Right cardiac atrium (tissue), 5 donors: ENCODE measurements at places on chromosomes 1 and 21.

DNA sequence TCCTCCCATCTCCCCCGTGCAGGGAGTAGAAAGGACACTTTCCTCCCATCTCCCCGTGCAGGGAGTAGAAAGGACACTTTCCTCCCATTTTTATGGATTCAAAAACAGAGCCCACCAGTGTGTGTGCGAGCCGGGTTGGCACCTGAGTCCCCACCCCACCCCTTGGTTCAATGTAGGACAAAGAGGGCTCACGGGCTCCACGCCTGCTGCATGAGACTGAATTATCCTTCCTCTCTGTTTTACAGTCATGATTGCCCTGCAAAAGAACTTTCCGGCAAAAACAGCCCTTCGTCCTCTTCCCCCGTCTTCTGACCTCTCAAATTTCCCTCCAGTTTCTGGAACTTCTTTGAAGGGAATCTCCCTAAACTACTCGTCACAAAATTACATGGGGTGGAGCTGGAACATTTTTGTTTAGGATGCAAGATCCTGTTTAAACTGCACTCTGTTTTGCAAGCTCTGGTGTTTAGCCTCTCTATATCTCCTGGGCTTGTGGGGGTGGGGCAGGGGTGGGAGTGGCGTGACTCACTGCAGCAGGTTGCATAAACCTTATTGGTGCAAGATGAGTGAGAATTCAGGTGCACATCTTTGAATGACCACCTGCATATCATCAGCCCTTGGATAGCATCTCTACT lies 99.8 kb downstream of the PSMG1 start:
- no peak for DNase-seq

DNA sequence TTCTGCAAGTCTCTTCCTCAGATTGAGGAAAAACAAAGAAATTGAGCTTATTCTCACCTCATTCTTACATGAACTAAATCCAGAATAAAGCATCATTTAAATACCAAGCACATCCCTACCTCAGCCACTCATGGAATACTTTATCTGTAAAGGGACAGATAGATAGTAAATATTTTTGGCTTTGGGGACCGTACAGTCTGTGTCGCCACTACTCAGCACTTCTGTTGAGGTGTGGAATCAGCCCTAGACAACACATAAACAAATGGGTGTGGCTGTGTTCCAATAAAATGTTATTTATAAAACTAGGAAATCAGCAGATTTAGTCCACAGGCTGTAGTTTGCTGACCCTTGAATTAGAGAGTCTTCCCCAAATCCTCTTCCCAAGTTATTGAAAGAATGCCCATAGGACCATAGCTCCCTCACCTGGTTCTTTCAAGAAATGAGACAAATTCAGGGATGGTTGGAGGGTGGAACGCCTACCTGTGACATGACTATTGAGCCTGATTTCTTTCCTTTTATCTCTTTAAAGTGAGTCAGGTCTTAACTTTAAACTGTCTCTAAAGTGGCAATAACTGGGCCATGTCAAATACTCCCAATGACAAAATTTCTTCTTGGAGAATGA lies 878.5 kb downstream of the USP25 start:
- DNase-seq, result no peak

- DNase-seq, result no peak
These were observed 396.1 kb downstream of the HHAT start for GRCh38 chr1:210724768-210725167.

GRCh38 chr21:38280454-38280853 lies 23.7 kb downstream of the KCNJ15 start:
- no peak for DNase-seq

GRCh38 chr1:172466795-172467407 lies 23.0 kb upstream of the PIGC start:
- DNase-seq, result no peak

- DNase-seq, result no peak
These were observed 732.4 kb downstream of the MATN1 start for GRCh38 chr1:29991025-29991424.

DNA sequence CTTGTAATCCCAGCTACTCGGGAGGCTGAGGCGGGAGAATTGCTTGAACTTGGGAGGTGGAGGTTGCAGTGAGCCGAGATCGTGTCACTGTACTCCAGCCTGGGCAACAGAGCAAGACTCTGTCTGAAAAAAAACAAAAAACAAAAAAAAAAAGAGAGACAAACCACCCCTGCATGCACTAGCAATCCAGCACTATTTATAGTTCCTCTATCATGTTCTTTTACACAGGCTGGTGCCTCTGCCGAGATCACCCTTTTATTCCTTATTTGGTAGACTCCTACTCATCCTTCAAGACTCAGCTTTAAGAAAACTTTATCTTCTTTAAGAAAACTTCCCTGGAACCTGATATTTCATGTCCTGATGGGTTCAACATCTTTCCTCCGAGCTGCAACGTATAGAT lies 10.8 kb downstream of the FMO5 start:
- no peak for DNase-seq
